ENCODE measurements at places on chromosomes 5 and 9. TPM values are rescaled to one million over a fixed set of nuclear protein-coding genes. Genes with fewer than 3 reads are reported as not detected.

DNA sequence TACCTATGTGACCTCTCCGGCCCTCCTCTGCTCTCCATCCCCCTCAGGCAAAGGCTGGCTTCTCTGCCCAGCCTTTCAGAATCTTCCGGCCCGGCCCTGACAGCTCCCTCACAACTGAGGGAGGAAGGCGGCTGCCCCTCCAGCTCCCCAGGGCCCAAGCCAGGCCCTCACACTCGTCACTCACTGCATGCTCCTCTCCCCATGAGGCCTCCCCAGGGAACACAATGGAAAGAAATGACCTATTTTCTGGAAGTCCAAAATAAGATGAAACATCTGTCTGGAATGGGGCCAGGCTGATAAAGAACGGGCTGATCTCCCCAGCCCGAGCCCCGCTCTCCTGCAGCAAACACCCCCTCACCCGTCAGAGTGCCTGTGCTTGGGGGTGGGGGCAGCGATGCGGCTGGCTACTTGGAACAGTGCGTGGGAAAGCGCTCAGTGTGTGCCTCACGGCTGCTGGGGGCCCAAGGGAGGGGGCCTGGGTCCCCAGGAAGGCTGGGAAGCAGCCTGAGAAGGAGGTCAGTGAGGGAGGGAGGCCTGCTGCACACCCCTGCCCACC, 11.3 kb downstream of the PDGFRB start:
- no peak for DNase-seq

- no peak for DNase-seq
These were observed 154.9 kb downstream of the TENT4A start for GRCh38 chr5:6868171-6868570.

Gene CCNI2
- polyA plus RNA-seq: 0.36 TPM

GRCh38 chr5:174186096-174186695, 140.7 kb downstream of the NSG2 start:
- no peak for DNase-seq

DNA sequence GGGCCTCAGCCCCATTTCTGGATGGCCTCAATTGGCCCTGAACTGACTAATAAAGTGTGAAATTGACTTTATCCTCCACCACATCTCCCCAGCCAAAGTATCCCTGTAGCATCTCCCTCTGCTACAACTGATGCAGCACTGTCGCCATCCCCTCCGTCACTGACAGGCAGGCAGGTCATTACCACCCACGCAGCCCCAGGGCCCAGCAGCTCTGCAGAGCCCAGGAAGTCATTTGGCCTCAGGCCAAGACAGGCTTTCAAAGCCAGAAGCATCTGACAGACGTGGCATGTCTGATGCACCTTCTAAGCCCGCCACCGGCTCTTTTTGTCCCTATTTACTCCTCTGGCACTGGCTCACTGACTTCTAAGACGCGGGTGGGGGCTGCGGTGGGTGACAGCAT, 65.3 kb downstream of the ARHGEF37 start:
- no peak for DNase-seq

Gene UBAC1
- 28.0 TPM for polyA plus RNA-seq

DNA sequence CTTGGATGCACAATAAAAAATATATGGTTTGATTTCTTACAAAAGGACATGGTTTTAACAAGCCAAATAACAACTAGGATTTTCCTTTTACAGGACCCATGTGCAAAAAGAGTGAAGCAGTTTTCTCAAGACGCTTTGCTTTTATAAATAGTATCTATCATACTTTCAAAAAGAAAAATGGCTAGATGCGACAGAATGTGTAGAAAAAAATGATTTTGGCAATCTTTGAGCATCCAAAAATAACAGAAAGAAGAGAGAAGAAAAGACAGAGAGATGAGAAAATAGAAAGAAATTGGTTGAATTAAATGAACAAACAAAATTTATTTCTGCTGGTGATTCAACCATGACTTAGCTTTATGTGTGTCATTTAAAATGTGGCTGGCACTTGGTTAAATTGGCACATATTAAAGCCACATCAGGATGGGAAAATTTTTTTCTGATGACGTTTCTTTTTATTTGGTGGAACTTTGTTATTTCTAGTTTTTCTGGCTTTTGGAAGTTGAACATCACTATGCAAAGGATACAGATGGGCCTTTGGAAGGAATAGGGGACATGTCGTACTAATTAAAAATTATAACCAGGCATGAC, 35.6 kb upstream of the NREP start:
- no peak for DNase-seq

DNA sequence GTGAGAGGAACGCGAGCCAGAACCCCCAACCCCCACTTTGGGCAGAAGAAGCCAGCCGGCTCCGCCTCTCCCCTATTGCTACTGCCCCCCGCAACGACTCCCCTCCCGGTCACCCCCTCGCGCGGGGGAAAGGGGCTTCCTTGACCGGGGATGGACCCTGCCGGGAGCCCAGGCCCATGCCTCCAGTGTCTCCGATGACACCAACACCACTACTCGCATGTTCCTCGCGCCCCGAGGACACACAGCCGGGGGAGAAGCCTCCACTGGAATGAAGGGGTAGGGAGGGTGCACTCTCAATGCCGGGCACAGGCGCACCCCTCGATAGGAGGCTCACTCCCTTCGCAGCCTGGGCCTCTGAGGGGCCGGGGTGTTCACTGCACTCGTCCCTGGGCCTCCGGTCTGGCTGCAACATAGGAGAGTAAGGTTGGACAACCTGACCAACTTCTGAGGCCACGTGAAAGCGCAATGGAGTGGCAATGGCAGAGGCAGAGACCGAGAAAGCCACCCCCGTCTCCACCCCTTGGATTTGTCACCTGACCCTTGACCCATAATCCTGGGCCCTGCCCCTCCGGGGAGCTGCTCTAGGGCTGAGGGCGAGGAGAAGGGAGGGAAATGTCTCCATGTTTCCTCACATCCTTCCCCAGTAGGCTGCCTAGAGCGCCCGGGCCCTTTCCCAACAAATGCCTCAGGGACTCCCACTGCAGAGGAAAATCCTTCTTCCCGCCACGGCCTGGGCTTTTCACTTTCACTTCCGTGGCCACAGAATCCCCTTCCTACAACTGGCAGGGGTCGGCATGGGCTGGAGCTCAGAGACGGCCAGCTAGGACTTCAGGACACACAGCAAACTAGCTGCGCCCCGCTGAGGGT, 1.1 kb upstream of the CNTFR start:
- peak; percentile 71 for DNase-seq

Gene CEL
- polyA plus RNA-seq: 0.55 TPM
